ENCODE measurements at places on chromosomes 6 and 20.

DNA sequence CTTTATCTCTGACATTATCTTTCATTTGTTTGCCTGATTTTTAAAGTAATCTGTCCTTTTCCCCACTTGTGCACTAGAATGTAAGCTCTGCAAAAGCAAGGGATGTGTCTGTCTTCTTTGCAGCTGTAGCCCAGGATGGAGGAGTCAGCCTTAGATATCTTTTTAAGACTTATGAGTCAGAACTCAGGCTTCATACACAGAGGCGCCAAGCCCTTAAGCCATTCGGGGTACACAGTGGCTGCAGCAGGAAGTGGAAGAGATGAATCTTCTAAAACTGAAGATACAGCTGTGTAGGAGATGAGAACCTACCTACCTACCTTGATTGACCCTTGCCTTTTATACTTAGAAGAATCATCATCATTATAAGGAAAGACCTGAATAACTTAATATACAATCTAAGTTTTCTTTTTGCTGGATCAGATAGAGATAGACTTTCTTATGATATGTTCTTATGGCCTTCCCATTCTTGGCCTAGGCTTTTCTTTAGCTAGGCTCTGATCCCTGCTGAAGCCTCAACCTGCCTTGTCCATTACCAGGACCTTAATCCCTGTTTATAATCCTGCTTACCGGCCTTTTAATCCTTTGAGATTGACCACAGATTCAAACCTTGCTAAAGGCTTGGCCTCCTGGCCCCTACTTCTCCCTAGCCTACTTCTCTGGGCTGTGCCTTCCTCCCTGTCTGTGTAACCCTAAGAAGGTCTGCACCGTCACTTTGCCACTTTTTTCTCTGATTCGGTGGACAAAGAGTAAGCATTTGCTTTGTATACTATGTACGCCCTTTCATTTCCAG lies 304.5 kb downstream of the PRL start:
- H3K27ac ChIP-seq = no peak overlapping the region
- no peak overlapping the region for H3K4me3 ChIP-seq
- peaks cover 15% of the 10 kb centered on the region for H3K4me1 ChIP-seq
- H3K36me3 ChIP-seq = no peaks in the 10 kb centered on the region
- H3K27me3 ChIP-seq = no peaks in the 10 kb centered on the region

DNA sequence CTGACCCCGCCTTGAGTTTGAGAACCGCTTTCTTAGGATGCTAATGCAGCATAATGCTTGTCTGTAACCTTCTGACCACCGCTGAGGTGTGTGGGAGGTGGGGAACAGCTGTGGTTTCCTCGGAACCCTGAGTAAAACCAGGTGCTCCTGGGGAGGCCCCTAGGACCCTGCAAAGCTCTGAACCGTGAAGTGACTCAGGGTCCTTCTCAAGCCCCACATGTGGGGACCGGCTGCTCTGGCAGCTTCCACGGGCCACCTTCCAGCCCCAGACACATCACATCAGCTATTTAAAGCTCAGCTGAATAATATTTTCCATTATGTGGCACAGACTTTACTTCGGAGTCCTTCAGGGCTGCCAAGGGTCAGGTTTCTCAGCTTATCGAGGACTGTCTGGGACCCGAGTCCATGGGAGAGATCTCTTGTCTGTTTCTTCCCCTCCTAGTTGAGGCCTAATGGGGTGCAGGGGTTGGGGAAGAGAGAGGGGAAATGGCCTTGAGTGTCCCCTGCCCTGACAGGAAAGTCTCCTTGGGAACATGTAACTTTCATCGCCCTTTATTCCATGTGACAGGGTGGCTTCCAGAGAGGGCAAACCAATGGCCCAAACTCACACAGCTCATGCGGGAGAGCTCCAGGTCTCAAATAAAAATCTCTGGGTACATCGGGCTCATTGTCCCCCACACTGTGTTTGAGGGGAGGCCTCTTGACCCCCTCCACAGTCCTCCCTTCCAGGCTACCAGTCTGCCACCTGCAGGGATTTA lies 186.1 kb upstream of the SLC24A3 start:
- H3K27ac ChIP-seq = no peak overlapping the region
- H3K36me3 ChIP-seq = no peaks in the 10 kb centered on the region
- no peaks in the 10 kb centered on the region for H3K27me3 ChIP-seq
- H3K4me3 ChIP-seq = no peak overlapping the region
- DNase-seq = no peak

GRCh38 chr6:21506126-21506525 lies 87.4 kb upstream of the SOX4 start:
- no peaks in the 10 kb centered on the region for H3K27me3 ChIP-seq
- no peak for DNase-seq
- no peak overlapping the region for H3K27ac ChIP-seq
- H3K36me3 ChIP-seq = no peaks in the 10 kb centered on the region
- H3K4me3 ChIP-seq = no peak overlapping the region

DNA sequence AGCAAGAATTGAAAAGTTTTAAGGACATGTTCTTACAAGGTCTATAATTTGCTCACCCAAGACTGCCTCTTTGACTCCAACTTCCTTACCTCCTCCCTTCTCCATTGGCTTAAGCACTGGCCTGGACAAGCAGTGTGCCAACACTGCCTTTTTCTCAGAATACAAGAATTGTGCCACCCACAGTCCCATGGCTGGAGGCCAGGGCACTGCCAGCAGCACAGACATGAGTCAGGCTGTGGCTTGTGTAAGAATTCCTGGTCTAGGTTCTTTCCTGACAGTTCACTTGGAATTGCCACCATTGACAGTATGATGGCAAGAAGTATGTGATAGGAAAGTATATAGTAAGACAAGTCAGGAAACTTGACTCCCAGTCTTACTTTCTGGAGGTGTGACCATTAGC lies 202.7 kb upstream of the MARCKS start:
- H3K4me3 ChIP-seq = no peak overlapping the region
- H3K27me3 ChIP-seq = no peaks in the 10 kb centered on the region
- peak overlapping the region; percentile 76 for H3K27ac ChIP-seq
- H3K36me3 ChIP-seq = no peaks in the 10 kb centered on the region

- H3K36me3 ChIP-seq = peaks cover 24% of the 10 kb centered on the region
- H3K27ac ChIP-seq = peak overlapping the region; percentile 55
- H3K27me3 ChIP-seq = no peaks in the 10 kb centered on the region
- H3K4me1 ChIP-seq = peaks cover 29% of the 10 kb centered on the region
These were observed 54.5 kb downstream of the TRMT11 start for GRCh38 chr6:126040826-126041225.

GRCh38 chr20:53126185-53126584 lies 154.0 kb downstream of the TSHZ2 start:
- no peaks in the 10 kb centered on the region for H3K36me3 ChIP-seq
- no peak for DNase-seq
- H3K4me1 ChIP-seq = no peaks in the 10 kb centered on the region
- no peaks in the 10 kb centered on the region for H3K27me3 ChIP-seq

- no peak for DNase-seq
- no peak overlapping the region for H3K27ac ChIP-seq
- H3K4me1 ChIP-seq = peaks cover 4% of the 10 kb centered on the region
- H3K27me3 ChIP-seq = peaks cover 49% of the 10 kb centered on the region
- no peak overlapping the region for H3K4me3 ChIP-seq
These were observed 2.5 kb downstream of the RRAGD start for GRCh38 chr6:89409461-89410035.

DNA sequence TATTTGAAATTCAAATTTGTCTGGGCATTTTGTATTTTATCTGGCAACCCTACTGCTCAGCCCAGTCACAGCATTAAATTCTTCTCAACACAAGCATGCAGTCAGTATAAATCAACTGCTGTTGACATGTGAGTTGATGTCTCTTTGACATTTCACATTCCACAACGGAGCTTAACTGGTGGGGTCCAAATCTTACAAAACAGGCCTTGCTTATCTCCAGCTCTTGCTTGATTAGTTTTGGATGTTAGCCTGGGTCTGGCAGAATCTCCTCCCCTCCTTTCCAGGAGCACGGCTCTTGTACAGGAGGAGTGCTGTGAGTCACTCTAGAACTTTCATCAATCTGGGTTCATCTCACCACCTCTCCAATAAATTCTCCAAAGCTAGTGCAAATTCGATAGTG lies 80.8 kb upstream of the PHACTR1 start:
- no peak overlapping the region for H3K4me3 ChIP-seq
- H3K27ac ChIP-seq = no peak overlapping the region
- H3K4me1 ChIP-seq = no peaks in the 10 kb centered on the region
- no peaks in the 10 kb centered on the region for H3K27me3 ChIP-seq

GRCh38 chr6:42045538-42046460 lies 4.5 kb upstream of the TAF8 start:
- H3K36me3 ChIP-seq = peaks cover 10% of the 10 kb centered on the region
- H3K4me1 ChIP-seq = peaks cover 38% of the 10 kb centered on the region
- DNase-seq = peak; percentile 93
- H3K27ac ChIP-seq = peak overlapping the region; percentile 94
- H3K27me3 ChIP-seq = no peaks in the 10 kb centered on the region
- H3K4me3 ChIP-seq = no peak overlapping the region

DNA sequence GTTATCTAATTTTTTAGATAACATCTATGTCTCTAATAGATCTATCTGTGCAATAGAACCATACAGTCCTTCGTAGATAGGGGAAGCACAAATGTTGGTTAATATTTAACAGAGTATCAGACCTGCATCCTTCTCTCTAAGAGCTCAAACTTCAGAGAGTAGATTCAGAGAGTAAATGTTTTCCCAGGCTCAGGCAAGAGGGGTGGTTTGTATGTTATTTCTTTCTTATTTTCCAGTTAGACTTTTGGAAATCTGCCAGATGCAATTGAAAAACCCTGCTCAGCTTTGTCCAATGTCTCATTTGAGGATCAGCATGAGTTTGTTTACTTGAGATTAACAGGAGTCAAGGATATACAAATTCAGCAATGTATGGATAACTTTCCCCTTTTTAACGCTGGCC lies 361.9 kb downstream of the BCKDHB start:
- H3K4me3 ChIP-seq = no peak overlapping the region
- no peak for DNase-seq
- H3K27ac ChIP-seq = no peak overlapping the region
- no peaks in the 10 kb centered on the region for H3K36me3 ChIP-seq

DNA sequence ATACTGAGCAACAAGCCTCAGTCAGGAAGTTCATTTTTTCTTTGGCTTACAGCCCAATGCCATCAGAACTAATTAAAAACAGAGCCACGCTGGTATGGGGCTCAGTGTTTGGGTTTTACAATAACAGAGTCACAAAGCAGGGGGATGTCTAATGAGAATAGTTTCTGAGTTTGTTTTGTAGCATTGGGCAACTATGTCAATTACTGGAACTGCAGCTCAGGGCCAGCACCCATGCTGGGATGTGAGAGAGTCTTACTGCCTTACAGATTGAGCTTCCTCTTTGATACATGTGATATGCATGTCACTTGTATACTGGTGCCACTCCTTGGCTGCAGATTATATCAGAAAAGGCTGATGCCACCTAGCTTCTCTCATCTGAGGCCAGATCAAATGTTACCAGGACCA lies 117.6 kb downstream of the TFAP2B start:
- no peak for DNase-seq
- H3K27me3 ChIP-seq = no peaks in the 10 kb centered on the region
- no peak overlapping the region for H3K4me3 ChIP-seq
- no peaks in the 10 kb centered on the region for H3K36me3 ChIP-seq

DNA sequence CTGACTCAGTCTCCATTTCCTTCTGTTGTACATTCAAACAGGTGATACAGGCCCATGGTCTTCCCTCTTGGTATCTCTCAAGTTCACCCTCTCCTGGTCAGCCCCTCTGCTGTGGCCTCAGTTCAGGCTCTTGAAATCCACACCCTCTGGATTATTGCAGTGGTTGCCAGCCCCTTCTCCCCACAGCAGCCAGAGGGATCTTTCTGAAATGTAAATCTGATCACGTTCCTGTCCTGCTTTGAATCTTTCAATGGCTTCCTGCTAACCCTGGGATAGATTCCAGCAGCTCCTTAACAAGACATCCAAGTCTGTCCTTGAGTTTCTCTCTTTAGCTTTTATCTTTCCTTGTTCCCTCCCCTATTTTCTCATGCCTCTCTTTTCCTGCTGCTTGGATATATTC lies 22.2 kb downstream of the CHMP4B start:
- H3K27ac ChIP-seq = no peak overlapping the region
- no peaks in the 10 kb centered on the region for H3K27me3 ChIP-seq
- peak; percentile 39 for DNase-seq
- peaks cover 39% of the 10 kb centered on the region for H3K36me3 ChIP-seq
- no peak overlapping the region for H3K4me3 ChIP-seq

GRCh38 chr6:87658516-87658915 lies 43.5 kb downstream of the AKIRIN2 start:
- H3K36me3 ChIP-seq = peaks cover 63% of the 10 kb centered on the region
- H3K4me3 ChIP-seq = no peak overlapping the region
- H3K27ac ChIP-seq = no peak overlapping the region
- H3K4me1 ChIP-seq = no peaks in the 10 kb centered on the region
- no peaks in the 10 kb centered on the region for H3K27me3 ChIP-seq

GRCh38 chr6:73497915-73498314 lies 22.9 kb downstream of the EEF1A1 start:
- no peaks in the 10 kb centered on the region for H3K4me1 ChIP-seq
- H3K4me3 ChIP-seq = no peak overlapping the region
- no peaks in the 10 kb centered on the region for H3K27me3 ChIP-seq
- DNase-seq = no peak
- H3K36me3 ChIP-seq = peaks cover 83% of the 10 kb centered on the region
- H3K27ac ChIP-seq = no peak overlapping the region

- DNase-seq = no peak
- no peaks in the 10 kb centered on the region for H3K36me3 ChIP-seq
- no peaks in the 10 kb centered on the region for H3K27me3 ChIP-seq
- H3K27ac ChIP-seq = no peak overlapping the region
- H3K4me1 ChIP-seq = peaks cover 14% of the 10 kb centered on the region
These were observed 46.1 kb downstream of the HLA-F start for GRCh38 chr6:29769336-29769735.

Data from RWPE2 (cell line).